ENCODE measurements at places on chromosomes 7 and 10.

DNA sequence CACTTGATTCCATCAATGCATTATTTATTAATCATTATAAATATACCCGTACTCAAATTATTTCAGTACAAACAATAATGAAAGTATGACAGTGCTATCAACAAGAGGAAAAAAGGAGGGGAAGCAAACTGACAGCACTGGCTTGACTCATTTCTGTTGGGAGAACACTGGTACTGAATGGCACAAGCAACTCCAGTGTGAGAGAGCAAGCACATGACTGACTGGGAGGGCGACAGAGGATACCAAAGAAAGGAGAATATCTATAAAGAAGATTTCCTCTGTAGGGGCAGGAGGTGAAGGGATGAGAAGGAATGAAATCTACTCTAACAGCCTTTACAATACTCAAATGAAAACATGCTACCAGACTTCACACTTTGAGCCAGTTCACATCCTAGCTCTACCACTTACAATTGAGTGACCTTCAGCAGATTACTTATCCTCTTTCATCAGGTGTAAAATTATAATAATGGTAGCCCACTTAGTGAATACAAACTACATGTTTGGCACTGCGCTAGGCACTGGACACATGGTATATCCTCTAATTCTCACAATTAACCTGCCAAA is 1.5 kb downstream of the USP54 start:
- DNase-seq = peak; percentile 33

DNA sequence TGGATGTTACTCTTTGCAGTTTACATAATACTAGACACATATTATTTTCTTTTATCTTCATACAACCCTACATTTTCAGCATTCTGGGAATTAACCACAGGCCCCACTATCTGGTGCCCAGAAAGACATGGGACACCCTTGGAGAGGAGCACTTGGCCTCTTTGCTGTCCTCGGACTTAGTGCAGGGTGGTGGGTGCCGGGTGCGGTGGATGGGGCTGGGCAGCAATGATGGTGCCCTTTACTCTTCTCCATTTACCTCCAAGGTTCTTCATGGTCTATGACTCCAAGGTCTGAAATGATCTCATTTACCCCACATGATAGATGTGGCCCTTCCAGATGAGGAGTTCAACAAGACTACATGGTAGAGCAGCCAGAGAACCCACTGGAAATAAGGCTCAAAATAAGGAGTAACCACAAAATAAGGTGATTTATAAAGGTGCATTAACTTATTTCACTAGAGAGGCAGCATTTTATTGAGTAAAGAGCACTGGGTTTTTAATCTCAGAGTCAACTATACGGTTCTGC is 56.2 kb upstream of the IGFBP3 start:
- no peak for DNase-seq

DNA sequence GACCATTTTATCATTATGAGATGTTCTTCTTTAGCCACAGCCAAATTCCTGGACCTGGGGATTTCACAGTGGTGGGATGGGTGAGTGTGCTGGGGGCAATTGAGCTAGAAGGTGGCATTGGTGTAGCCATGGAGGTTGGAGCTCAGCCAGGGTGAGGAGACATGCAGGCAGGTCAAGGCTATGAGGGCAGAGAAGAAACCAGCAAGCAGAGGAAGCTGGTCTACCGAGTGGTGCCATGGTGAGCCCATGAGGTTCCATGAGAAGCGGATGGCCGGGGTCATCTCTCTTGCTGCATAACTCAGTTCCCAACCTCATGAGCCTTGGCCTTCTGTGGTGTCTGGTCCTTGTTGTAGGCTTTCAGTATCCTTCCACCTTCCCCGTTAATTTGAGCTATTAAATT is 91.4 kb downstream of the CARD11 start:
- peak; percentile 20 for DNase-seq

DNA sequence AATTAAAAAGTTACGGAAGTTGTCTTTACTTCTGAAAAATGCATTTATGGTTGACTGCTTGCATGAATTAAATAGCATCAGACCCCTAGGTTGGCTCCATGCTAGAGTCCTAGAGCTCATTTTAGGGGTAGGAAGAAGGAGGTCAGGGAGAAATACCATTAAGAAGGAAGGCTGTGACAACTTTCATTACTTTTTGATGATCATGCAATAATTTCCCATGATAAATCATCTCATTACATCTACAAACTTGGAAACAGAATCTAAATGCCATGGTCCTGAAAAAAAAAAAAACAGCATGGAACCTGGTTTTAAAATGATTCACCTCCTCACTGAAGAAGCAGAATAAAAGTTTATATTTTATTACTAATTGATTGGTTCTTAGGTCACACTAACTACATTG is 20.3 kb upstream of the PLXNA4 start:
- DNase-seq = no peak

DNA sequence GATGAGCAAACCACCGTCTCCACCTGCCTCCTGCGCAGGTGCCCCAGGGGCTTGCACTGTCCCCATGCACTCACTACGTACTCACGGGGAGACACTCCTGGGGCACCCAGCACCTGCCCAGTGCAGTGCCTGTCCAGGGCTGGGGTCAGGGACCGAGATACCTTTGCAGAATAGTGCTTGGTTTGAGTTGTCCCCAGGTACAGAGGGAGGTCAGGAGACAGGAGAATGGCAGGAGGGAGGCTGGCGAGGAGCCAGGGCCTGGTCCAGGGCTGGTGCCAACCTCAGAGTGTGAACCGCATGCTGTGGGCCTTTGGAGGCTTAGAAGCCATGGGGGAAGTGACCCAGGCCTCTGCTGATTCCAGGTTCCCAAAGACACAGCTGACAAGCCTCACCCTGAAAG is 110.1 kb upstream of the GPR26 start:
- no peak for DNase-seq

DNA sequence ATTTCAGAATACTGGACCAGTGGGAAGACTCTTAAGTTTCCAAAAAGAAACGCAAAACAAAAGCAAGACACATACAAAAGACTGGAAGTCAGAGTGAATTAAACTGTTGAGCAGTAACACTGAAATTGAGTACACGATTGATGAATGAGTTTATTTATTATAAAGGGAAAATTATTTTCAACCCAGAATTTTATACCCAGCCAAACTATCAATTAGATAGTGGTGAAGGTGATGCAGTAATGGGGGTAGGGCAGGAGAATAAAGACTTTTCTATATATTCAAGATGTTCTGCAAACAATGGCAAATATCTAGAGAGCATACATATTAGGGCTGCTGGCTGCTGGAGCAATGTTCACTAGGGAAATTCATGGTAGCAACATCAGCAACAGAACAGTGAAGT is 143.7 kb upstream of the NPVF start:
- DNase-seq = no peak

GRCh38 chr7:29297194-29297890 is 102.8 kb downstream of the CHN2 start:
- DNase-seq = no peak

- no peak for DNase-seq
Measured at GRCh38 chr7:146892151-146892550, 775.5 kb downstream of the CNTNAP2 start.

GRCh38 chr7:142797391-142798377 is 26.9 kb downstream of the PRSS2 start:
- peak; percentile 33 for DNase-seq

DNA sequence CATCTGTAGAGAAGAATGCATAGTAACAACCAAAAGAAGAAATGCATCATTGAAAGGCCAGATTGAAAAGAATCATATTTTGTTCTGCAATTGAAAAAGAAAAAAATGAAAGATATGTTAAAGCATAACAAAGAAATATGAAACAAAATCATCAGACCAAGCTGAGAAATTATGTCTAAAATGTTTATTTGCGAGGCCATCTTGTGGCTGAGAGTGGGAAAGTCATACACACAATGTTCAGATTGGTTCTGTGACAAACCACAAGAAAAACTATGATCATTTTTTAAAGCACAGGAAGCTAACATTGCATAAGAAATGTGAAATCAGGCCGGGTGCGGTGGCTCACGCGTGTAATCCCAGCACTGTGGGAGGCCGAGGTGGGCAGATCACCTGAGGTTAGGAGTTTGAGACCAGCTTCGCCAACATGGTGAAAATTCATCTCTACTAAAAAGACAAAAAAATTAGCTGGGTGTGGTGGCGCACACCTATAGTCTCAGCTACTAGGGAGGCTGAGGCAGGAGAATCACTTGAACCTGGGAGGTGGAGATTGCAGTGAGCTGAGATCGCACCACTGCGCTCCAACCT is 36.6 kb downstream of the ABCB5 start:
- DNase-seq = no peak
